ENCODE measurements at places on chromosomes 3 and 15. TPM values are rescaled to one million over a fixed set of nuclear protein-coding genes. Genes with fewer than 3 reads are reported as not detected.

- DNase-seq, result no peak
- no peak overlapping the region for H3K4me3 ChIP-seq
- peaks cover 9% of the 10 kb centered on the region for H3K36me3 ChIP-seq
- H3K4me1 ChIP-seq, result no peaks in the 10 kb centered on the region
Measured at GRCh38 chr3:32257042-32257441, 18.6 kb downstream of the CMTM8 start.

Gene MYNN
- total RNA-seq, result 15.9 TPM

DNA sequence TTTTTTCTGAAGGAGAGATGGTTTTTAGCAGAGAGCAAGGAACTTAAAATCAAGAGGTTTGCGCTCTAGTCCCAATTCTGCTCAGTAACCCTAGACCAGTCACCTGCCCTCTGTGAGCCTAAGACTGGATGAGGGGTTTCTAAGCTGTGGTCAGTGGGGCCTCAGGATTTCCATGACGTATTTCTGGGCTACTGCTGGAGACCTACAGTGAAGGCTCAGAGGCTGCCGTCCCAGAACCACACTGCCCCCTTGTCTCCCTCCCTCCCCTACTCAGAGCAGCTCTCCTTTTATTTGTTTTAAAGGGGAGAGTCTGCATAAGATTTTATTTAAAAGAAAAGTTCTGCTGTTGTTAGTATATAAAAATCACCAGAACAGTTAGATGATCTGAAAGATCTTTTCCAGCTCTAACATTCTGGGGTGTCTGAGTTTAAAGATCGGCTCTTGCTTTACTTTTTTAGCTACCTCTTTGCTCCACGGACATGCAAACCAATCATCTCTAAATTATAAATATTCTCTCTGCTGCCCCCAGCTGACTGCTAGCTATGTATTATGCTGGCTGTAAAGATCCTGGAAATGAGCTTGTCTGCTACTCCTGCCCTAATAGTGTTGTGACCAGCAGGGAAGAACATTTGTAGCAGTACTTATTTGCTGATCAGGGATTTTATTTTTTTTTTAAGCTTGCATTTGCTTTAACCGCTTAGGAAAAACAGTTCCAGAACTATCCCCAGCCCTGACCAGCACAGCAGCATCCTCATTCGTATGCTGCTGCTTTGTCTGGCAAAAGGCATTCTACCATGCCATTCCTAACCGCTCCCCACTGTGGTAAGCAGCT, 28.6 kb upstream of the NDUFB4 start:
- no peak overlapping the region for H3K27ac ChIP-seq
- no peaks in the 10 kb centered on the region for H3K27me3 ChIP-seq
- H3K36me3 ChIP-seq, result peaks cover 12% of the 10 kb centered on the region
- H3K4me1 ChIP-seq, result peaks cover 5% of the 10 kb centered on the region

Gene SLC12A1
- 0.04 TPM for total RNA-seq

- no peak overlapping the region for H3K27ac ChIP-seq
- DNase-seq, result no peak
- no peaks in the 10 kb centered on the region for H3K4me1 ChIP-seq
- no peaks in the 10 kb centered on the region for H3K36me3 ChIP-seq
Measured at GRCh38 chr3:118936811-118937210, 97.8 kb downstream of the IGSF11 start.

Gene GOLGA6L4
- total RNA-seq, result 2.8 TPM

- H3K4me1 ChIP-seq, result no peaks in the 10 kb centered on the region
- no peaks in the 10 kb centered on the region for H3K27me3 ChIP-seq
- DNase-seq, result no peak
- no peak overlapping the region for H3K4me3 ChIP-seq
- no peak overlapping the region for H3K27ac ChIP-seq
Measured at GRCh38 chr3:12815719-12816118, 19.2 kb downstream of the CAND2 start.
